ENCODE measurements at places on chromosomes 3 and 15.

DNA sequence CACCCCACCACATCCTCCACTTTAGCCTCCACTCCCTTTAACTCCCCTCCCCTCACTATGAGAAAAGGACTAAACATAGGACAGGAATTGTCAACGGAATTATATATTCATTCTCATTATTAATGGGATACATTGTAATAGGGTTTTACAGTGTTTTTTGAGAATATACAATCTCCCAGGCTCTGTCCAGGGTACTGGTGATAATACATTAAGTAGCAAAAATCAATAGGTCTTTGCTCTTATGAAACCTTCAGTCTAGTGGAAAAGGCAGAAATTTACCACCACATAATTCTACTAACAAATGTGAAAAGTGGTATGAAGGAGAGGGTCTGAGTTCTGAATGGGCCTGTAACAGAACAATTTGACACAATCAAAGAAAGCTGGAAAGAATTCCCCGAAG is 28.2 kb upstream of the IGSF11 start:
- no peak for DNase-seq

GRCh38 chr3:42402394-42403096 is 7.9 kb downstream of the LYZL4 start:
- no peak for DNase-seq

DNA sequence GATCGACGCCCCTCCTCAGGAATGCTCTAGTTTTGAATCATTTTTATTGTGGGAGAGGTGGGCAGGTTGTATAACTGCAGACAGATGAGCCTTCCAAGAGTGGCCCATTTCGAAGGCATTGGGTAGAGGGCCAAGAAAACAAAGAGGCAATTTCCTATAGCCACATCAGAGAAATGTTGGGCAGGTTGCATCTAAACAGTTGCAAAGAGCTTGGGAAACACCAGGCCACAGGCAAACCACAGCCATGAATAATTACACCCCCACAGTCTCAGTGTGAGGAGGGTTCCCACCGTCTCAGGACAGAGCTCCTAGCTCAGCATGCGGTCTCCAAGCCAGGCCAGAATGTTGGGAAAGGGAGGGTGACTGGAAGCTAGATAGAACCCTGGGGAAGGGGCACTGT is 257.3 kb downstream of the ABHD5 start:
- DNase-seq, result no peak

- DNase-seq, result no peak
Measured at GRCh38 chr3:109336291-109336861, 970 bp downstream of the DPPA4 start.

GRCh38 chr15:89443581-89443980 is 52.8 kb downstream of the RHCG start:
- no peak for DNase-seq

DNA sequence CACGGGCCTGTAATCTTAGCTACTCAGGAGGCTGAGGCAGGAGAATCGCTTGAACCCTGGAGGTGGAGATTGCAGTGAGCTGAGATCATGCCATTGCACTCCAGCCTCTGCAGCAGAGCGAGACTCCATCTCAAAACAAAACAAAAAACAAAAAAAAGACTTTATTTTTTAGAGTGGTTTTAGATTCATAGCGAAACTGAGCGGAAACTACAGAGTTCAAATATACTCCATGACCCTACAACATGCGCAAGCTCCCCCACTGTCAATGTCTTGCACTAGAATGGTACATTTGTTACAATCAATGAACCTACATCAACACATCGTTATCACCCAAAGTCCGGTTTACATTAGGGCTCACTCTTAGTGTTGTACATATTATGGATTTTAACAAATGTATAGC is 2.2 kb upstream of the CRTAP start:
- no peak for DNase-seq

GRCh38 chr15:47288794-47289193 is 428.5 kb upstream of the SEMA6D start:
- no peak for DNase-seq

DNA sequence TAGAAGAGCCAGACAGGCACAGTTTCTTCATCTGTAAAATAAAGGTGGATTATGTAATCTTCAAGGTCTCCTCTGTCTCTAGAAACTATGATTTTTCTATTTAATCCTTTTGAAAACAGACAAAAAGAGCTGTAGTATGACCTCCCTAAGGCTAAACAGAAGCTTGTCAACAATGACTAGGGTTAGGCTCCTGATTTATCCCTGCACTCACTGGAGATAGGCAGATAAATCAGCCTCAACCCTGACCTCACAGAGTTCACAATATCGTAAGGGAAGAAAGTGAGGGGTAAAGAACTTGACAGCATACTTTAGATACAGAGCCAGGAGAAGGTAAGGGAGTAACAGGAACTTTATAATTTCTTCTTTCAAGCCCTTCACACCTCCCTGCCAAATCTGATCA is 124.8 kb downstream of the TMCC1 start:
- DNase-seq, result no peak

GRCh38 chr3:142884531-142884930 is 4.4 kb downstream of the PCOLCE2 start:
- no peak for DNase-seq

DNA sequence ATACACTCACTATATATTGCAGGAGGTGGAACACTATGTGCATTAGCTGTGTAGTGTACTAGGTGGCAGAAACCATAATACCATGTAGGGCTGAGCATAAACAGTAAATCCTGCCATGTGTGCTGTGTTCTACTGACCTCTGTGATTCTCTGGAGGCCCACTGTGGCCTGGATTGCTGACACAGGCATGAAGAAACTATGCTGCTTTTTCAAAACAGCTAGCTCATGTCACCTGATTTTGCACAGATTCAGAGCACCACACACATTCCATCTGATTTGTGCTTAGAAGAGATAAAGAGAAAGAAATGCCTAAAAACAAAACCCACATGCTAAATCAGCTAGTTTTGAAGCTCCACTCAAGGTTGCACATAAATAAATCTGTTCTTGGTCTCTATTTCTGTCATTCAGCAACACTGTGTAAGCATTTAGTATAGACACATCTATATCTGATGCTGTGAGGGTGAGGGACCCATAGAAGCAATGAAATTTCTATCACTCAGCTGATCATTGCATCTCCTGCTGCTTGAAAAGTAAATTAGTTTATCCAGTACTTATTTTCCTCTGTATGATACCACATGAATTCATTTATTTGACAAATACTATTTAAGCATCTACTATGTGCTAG is 1007.7 kb upstream of the SEMA6D start:
- DNase-seq, result no peak

- DNase-seq, result no peak
Measured at GRCh38 chr3:62295571-62295970, 77.8 kb downstream of the FEZF2 start.

DNA sequence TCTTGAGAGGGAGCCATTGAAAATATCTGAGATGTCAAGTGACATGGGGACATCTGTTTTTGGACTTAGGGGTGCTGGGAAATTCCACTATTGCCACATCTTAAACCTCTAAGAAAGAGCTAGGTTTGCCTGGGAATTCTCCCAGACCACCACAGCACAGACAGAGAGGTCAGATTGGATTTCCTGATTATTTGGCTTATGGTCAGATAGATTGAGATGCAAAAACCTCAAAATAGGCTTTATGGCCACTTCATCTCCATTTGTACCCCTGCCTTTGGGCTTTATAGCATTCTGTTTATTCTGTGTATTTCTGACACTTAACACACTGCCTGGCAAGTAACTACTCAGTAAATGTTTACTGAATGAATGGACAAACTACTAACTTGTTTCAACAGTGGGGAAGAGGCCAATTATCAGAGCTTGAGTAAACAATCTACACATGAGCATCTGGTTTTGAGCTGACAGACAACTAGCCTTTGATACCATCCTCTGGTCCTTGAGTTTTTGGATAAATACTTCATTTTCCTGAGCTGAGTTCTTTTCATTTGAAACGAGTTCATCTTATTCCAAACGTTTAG is 81.8 kb downstream of the TP63 start:
- no peak for DNase-seq

DNA sequence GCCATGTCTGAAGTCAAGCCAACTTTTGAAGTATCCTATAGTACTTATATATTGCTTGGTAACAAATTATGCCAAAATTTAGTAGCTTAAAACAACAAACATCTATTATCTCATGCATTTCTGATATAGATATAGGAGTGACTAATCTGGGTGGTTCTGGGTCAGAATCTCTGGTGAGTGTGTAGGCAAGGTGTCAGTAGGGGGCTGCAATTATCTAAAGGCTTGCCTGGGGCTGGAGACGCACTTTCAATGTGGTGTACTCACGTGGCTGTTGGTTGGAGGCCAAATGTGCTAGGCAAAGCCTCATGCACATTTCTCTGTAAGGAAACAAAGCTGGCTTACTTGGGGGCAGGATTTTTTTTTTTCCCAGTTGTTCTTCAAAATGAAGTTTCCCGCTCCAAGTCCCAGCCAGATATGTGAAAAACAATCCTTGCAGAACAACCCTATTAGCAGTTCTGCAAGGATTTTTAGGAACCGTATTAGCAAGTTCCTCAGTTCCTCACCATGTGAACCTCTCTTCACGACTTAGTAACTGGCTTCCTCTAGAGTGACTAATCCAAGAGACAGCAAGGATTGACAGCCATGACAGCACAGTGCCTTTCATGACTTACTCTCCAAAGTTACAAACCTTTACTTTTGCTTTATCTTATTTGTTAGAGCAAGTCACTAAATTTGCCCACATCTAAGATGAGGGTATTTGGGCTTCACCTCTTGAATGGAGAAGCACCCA is 25.8 kb downstream of the GREM1 start:
- no peak for DNase-seq

Data from central memory CD4-positive, alpha-beta T cell (primary cell).